Colonic mucosa (tissue), 4 donors: ENCODE measurements at places on chromosomes 12 and 14. TPM values are rescaled to one million over a fixed set of nuclear protein-coding genes. Genes with fewer than 3 reads are reported as not detected.

LTBP2 gene
- 1.9 TPM for total RNA-seq

HSP90B1 gene
- 662 TPM for total RNA-seq

UNC79 gene
- total RNA-seq: 0.21 TPM

BMP4 gene
- total RNA-seq: 11.7 TPM

FGF6 gene
- total RNA-seq: not detected
